Hair follicle dermal papilla cell (primary cell): ENCODE measurements at places on chromosomes 16 and 17. TPM values are rescaled to one million over a fixed set of nuclear protein-coding genes. Genes with fewer than 3 reads are reported as not detected.

The MT1G gene
- total RNA-seq, result not detected in 2 replicates

The CCDC200 gene
- not detected in 2 replicates for total RNA-seq

The TNFRSF13B gene
- not detected in 2 replicates for total RNA-seq

The SDK2 gene
- total RNA-seq, result 1.5 and 8.0 TPM in 2 replicates

The HSD17B2 gene
- 1.5 and 2.4 TPM in 2 replicates for total RNA-seq

The RAI1 gene
- 12.4 and 14.3 TPM in 2 replicates for total RNA-seq

The PRCD gene
- 1.1 and 1.3 TPM in 2 replicates for total RNA-seq

The TNP2 gene
- not detected in 2 replicates for total RNA-seq

The ST6GALNAC1 gene
- total RNA-seq, result not detected in 2 replicates

The SHBG gene
- 0.36 TPM in 1 of 2 replicates, not detected in the other for total RNA-seq

The KRTAP2-2 gene
- total RNA-seq, result not detected in 2 replicates

The STH gene
- total RNA-seq, result not detected in 2 replicates

The TBC1D16 gene
- total RNA-seq, result 28.7 and 38.3 TPM in 2 replicates

The PHB1 gene
- 70.9 and 85.7 TPM in 2 replicates for total RNA-seq

The KRT9 gene
- total RNA-seq, result not detected in 2 replicates

The TBX6 gene
- total RNA-seq, result 0.32 and 0.36 TPM in 2 replicates

The ABI3 gene
- total RNA-seq, result 3.4 TPM in 1 of 2 replicates, not detected in the other

The FAM171A2 gene
- 3.6 and 4.4 TPM in 2 replicates for total RNA-seq

The PRDM7 gene
- total RNA-seq, result not detected in 2 replicates

The SPN gene
- total RNA-seq, result not detected in 2 replicates

The EXOC3L1 gene
- not detected in 2 replicates for total RNA-seq

The MYH13 gene
- not detected in 2 replicates for total RNA-seq

The NT5M gene
- 1.5 and 2.3 TPM in 2 replicates for total RNA-seq

The LITAFD gene
- total RNA-seq, result not detected in 2 replicates

The ADAMTS18 gene
- 4.4 TPM in 1 of 2 replicates, not detected in the other for total RNA-seq

The DNAH9 gene
- total RNA-seq, result not detected in 2 replicates

The RGS11 gene
- total RNA-seq, result 2.2 and 3.2 TPM in 2 replicates

The ACE gene
- total RNA-seq, result 16.4 and 19.1 TPM in 2 replicates

The VEZF1 gene
- total RNA-seq, result 84.5 and 90.5 TPM in 2 replicates

The NPIPA8 gene
- not detected in 2 replicates for total RNA-seq

The KRTAP2-3 gene
- not detected in 2 replicates for total RNA-seq

The CCL1 gene
- total RNA-seq, result not detected in 2 replicates

The CD79B gene
- total RNA-seq, result 0.16 and 0.24 TPM in 2 replicates

The VPS25 gene
- 40.2 and 46.8 TPM in 2 replicates for total RNA-seq

The BBS2 gene
- 60.7 and 61.8 TPM in 2 replicates for total RNA-seq

The XYLT1 gene
- total RNA-seq, result 42.3 and 43.0 TPM in 2 replicates

The SHISA9 gene
- total RNA-seq, result under 0.01 and 1.8 TPM in 2 replicates

The NPIPB9 gene
- total RNA-seq, result 2.7 and 4.4 TPM in 2 replicates

The MTHFSD gene
- total RNA-seq, result 11.5 and 19.3 TPM in 2 replicates

The PFN1 gene
- total RNA-seq, result 321 and 412 TPM in 2 replicates

The RNU2-1 gene
- total RNA-seq, result not detected in 2 replicates
